ENCODE measurements at places on chromosomes 13 and 19.
A peak's percentile ranks its signal among the peaks of the same experiment; 100 is the strongest.

GRCh38 chr19:12752056-12752781, 628 bp downstream of the BEST2 start:
- no peak for DNase-seq

DNA sequence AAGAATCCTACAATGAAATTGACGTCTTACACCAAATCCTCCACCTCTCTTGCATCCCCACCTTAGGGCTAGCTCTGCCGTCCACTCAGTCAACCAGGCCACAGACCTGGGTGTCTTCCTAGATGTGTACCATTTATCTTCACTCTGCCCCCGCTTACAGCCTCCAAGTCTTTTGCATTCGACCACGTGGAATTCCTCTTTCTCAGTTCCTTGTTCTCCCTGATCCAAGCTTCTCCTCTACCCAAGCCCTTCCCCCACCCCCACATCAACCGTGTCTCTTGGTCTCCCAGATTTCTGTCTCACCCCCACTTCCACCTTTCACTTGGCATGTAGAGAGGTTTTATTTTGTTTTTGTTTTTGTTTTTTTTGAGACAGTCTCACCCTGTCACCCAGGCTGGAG, 1.2 kb upstream of the DMWD start:
- no peak for DNase-seq

DNA sequence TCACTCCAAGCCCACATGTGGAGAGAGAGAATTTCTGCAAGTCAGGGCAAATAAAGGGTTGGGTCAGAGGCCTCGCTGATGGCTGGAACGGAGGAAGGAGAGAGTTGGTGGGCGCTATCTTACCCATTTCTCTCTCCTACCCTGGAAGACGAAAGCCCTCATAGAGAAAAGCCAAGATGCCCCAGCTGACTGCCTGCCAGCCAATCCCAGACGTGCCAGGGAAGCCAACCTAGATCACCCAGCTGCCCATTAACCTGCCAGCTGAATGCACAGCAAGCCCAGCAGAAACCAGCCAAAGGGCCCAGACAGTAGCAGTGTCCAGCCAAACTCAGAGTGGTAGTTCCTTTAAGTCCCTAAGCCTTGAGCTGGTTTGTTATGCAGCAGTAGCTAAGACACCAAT, 167.0 kb upstream of the ZNF507 start:
- DNase-seq = no peak

DNA sequence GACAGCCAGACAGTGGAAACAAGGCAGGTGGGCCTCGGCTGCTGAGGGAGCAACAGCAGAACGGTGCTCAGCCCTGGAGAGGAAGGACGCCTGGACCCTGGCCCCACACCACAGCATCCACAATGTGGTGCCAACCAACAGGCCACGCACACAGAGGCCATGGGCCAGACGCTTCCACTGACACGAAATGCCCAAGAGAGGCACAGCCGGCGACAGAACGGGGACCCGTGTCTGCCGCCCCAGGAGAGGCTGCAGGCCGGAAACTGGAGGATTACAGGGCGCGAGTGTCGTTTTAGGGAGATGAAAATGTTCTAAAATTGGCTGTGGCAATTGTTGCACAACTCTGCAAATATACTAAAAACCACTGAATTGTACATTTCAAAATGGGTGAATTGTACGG, 69.7 kb downstream of the RASA3 start:
- DNase-seq = no peak

DNA sequence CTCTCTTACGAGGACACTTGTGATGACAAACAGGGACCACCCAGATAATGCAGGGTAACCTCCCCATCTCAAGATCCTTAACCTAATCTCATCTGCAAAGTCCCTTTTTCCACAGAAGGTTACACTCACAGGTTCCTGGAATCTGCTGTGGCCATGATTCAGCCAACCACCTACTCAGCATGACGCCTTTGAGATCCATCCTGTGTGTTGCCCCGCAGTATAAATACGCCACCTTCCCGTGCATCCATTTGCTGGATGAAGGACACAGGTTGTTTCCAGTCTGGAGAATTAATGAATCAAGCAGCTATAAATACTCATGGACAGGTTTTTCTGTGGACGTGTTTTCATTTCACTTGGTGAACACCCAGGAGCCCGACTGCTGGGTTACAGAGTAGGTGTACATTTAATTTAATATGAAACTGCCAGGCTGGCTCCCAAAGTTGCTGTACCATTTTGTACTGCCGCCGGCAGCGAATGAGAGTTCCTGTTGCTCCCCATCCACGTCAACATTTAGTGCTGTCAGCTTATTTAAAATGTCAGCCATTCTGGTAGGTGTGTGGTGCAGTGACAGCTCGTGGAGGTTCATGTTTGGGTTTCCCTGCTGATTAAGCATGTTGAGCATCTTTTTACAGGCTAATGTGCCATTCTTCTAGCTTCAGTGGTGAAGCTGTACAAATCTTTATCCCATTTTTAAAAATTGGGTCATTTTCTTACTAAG, 40.2 kb downstream of the ELL start:
- no peak for DNase-seq

GRCh38 chr13:64453831-64454230, 2776.3 kb downstream of the PCDH9 start:
- no peak for DNase-seq

- no peak for DNase-seq
Measured at GRCh38 chr19:8463365-8463764, 18.6 kb downstream of the HNRNPM start.

GRCh38 chr13:19960653-19960976, 2.1 kb downstream of the ZMYM2 start:
- no peak for DNase-seq

- peak; percentile 3 for DNase-seq
Measured at GRCh38 chr19:48290771-48291488, 21.0 kb downstream of the ZNF114 start.

DNA sequence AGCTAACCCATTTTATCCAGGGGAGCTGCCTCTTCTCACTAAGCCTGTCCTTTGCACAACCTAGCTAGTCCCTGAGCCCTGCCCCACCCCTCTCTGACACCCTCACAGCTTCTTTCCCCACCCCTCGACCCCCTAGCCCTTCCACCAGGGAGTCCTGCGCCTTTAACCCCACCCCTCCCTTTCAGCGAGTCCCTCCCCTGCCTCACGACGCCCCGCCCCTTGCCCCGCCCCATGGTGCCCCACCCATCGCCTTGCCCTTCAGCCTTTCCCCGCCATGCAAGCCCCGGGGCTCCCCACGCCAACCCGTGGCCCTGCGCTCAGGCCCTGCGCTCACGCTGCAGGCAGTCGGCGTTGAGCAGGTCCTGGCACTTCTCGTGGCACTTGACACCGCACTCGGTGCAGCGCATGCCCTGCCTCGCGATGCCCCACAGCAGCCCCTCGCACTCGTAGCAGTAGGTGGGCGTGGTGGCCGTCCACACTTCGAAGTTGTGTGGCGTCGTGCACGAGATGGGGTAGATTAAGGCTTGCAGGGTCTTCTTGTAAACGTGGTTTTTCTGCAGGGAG, 40.0 kb downstream of the UNC13A start:
- no peak for DNase-seq

GRCh38 chr19:44683434-44684210, 12.3 kb downstream of the CEACAM19 start:
- DNase-seq = no peak

DNA sequence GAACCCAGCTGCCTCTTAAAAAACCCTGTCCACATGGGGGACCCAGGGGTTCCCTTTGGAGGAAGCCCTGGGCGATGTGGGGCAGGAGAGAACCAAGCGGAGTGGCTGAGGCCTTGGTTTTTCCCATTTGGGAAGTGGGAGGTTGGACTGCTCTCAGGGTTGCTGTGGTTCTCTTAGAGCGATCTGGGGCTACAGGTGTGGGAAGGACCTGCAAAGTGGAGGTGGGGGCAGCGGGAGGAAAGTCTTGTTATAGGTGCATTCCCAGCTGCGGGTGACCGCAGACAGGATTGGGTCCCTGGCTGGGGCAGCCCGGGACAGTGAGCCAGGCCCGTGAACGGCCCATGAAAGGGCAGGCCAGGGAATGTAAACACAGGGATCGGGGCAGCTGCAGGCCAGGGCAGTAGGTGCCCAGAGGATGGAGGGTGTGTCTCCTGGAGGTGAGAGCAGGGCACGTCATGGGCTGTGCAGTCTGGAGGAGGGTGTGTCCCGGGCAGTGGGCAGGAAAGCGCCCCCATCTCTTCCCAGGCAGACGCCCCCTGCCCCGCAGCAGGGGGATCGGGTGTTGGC, 814 bp downstream of the SLC25A23 start:
- no peak for DNase-seq

DNA sequence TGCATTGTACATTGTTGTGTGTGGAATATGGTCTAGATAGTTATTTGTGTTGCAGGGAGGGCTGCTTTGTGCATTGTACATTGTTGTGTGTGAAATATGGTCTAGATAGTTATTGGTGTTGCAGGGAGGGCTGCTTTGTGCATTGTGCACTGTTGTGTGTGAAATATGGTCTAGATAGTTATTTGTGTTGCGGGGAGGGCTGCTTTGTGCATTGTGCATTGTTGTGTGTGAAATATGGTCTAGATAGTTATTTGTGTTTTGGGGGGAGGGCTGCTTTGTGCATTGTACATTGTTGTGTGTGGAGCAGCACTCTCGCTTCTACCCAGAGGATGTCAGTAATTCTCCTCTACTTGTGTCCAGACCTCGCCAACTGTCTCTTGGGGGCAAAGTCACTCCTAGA, 36.3 kb upstream of the ZNF835 start:
- DNase-seq = no peak

- peak; percentile 18 for DNase-seq
Measured at GRCh38 chr19:8506402-8506957, 4.0 kb upstream of the PRAM1 start.

DNA sequence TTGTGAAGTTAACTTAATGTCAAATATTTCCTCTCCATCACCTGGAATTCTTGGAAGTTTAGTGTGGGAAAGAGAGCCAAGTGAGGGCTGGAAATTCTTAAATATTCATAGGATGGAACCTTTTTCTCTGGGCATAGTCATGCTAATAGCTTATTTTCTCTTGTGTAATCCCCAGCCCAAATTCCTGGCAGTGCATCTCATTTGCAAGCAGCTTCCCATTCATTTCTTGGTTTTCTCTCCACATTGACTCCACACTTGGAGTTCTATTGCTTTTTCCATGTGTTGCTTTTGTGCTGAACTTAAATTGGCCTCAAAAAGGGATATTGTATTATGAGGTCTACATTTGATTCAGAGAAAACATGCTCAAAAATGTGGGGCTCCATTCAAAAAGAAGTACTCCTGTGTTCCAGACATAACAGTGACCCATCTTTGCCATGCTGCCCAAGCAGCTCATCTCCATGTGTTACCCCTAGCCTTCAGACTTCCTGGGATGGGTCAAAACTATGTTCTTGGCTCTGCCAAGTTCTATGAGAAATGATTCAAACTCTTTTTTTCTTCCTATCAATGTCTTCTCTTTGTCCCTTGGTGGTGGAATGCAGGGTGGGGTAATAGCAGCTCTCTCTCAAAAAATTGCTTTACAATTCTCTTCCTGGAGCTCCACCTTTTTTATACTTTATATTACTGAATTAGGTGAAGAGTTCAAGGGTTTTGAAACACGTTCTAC, 2471.5 kb downstream of the PCDH9 start:
- DNase-seq = no peak

DNA sequence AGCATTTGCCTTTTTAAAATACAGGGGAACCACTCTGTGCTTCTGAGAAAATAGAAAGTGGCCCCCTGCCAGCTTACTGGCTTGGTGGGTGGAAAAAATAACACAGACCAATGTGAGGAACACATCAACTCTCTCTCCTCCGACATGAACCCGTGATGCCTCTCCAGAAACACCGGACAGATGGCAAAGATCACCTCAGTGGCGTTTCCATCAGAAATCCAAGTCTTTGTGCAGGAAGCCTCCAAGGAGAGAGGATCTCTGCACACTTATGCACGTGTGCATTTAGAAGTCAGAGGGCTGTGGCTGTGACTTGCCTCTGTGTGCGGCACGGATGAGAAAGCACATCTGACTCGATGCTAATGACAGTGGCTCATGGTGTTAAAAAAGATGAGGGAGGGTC, 112.3 kb upstream of the KLF12 start:
- no peak for DNase-seq

GRCh38 chr13:91825516-91825915, 427.1 kb downstream of the GPC5 start:
- no peak for DNase-seq

DNA sequence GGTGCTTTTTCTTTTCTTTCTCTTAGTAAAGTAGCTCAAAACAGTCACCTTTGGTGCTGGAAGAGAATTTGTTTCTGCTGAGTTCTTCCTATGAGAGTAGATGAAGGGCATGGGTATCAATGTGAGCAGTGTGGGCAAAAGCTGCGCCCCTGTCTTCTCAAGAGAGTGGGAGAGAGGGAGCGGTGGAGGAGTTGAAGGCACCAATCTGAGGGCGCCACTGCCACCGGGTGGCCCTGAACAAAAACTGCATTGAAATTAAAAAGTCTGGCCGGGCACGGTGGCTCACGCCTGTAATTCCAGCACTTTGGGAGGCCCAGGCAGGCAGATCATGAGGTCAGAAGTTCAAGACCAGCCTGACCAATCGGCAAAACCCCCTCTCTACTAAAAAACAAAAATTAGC, 28.7 kb upstream of the EPHX3 start:
- DNase-seq = no peak

GRCh38 chr19:46289724-46290619, 6.9 kb upstream of the HIF3A start:
- DNase-seq = no peak

Measured in NCI-H1092 (cell line).